Stimulated activated naive CD4-positive, alpha-beta T cell (primary cell): ENCODE measurements at places on chromosomes 6 and 20.

GRCh38 chr6:136952714-136953260 is 30.7 kb downstream of the SLC35D3 start:
- no peak for DNase-seq

DNA sequence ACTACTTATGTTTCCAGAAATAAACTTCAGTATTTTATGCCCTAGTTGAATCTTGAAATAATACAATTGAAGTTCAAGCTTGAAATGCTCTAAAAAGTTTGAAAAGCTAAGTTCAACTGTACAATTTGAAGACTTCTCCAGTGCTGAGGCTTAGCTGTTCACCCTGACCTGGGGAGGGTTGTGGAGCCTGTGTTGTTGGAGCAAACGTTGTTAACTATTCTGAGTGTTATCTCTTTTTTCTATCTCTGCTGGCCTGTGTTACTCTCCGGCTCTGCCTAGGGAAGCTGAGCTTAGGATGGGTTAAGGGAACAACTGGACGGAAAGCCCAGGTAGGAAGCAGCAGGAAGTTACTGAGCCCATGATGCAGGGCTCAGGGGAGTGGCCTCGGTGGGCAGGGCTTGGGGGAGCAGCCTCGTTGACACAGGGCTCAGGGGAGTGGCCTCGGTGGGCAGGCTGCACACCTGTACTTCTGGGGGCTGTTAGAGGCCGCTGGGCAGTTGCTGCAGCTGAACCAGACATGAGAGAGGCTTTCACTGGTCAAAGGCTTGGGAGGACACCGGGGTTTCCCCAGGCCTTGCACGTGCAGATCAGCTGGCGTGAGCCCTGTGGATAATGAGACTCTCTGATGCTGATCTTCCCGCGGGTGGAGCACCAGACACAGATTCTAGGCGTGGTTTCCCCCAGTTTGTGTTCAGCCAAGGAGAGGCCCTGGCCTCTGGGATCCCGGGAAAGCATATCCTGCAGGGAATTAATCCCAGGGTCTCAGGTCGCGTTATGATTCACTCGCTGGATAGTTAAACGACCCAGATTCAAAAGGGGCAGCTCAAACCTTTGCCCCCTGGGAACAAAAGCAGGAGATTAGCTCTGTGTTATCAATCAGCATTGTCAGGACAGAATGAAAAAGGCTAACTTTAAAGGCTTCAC is 58.9 kb downstream of the ERMARD start:
- DNase-seq, result no peak

DNA sequence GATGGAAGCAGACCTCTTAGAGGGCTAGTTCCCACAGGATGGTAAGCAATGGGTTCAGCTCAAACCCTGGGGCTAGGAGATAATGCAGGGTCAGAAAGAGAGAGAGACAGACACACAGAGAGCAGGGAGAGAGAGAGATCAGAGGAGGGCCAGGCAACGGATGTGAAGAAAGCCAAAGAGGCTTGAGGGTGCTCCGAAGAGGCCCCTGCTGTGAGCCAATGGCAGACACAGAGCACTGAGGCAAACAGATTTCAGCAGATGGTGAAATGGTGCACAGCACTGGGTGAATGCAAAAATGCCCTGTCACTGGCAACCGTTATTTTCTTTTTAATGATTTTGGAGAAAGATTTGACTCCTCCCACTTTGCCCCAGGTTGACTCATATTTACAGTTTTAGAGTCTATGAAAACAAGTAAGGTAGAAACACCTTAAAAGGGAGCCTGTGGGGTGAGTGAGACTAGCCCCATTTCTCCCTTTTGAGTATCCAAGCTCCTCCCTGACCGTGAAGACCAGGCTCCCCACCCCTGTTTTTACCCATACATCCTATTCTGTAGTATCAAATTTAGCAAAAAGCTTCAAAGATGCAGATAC is 840 bp downstream of the DEFB132 start:
- no peak for DNase-seq

DNA sequence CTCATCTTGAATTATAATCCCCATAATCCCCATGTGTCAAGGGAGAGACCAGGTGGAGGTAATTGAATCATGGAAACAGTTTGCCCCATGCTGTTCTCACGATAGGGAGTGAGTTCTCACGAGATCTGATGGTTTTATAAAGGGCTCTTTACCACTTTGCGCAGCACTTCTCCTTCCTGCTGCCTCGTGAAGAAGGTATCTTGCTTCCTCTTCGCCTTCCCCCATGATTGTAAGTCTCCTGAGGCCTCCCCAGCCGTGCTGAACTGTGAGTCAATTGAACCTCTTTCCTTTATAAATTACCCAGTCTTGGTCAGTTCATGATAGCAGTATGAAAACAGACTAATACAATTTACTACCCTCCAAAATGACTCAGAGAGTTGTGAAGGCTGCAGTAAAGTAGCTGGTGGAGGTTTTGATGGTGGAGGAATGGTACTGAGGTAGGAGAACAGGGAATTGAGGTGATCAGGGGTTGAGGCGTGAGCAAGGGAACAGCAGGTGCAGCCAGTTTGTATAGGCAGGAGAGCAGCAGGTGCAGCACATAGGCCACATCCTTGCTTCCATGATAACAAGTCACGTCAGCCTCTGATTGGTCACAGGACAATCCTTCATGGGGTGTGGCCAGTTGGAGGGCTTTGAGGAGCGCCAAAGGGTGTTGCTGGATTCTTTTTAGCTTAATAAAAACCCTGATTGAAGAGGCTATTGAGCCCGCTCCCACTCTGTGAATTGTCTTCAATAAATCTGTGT is 150.0 kb downstream of the CDC5L start:
- DNase-seq, result no peak

DNA sequence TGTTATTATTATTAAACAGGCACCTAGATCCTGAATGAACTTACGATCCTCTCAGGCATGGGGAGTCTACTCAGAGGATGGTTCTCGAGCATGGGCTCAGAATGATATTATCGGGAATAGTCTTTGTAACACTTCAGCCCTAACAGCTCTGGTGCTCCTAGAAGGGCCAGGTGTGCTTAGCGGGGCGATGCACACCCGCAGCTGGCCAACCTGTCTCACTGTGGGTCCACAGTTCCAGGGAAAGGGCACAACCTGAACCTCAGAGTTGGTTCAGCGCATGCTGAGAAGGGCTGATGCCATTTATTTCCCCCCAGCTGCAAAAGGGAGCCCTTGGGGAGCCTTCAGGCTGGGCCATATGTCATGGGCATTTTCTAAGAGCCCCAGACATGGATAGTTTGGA is 26.2 kb downstream of the RRAGD start:
- DNase-seq, result no peak
